ENCODE measurements at places on chromosomes 11 and 22.

- no peak for DNase-seq
These were observed 55.0 kb downstream of the ZNRF3 start for GRCh38 chr22:28938286-28938833.

- DNase-seq = no peak
These were observed 29.4 kb downstream of the SYT9 start for GRCh38 chr11:7281079-7281478.

- DNase-seq = no peak
These were observed 424.6 kb downstream of the BUD13 start for GRCh38 chr11:116348226-116348625.

- no peak for DNase-seq
These were observed 44.2 kb downstream of the FBXO7 start for GRCh38 chr22:32518848-32519247.

GRCh38 chr11:79273781-79274180, 167.0 kb downstream of the TENM4 start:
- DNase-seq = no peak

DNA sequence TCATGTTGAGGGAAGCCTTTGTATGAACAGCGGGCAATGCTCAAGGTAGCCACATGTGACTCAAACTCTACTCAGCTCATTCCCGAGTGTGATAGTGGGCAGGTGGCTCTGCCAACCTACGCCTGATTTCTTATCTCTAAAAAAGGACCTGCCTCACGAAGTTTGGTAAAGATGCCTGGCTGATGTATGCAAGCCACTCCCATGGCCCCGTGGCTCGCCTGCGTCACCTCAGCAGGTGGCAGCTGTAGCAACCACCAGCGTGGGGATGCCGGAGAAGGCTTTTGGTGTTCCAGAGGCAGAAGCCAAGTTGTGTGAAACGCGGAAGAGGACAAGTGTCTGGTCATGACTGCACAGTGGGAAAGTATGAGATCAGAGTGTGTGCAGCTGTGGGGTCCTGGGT, 5.4 kb downstream of the FADS2 start:
- no peak for DNase-seq

DNA sequence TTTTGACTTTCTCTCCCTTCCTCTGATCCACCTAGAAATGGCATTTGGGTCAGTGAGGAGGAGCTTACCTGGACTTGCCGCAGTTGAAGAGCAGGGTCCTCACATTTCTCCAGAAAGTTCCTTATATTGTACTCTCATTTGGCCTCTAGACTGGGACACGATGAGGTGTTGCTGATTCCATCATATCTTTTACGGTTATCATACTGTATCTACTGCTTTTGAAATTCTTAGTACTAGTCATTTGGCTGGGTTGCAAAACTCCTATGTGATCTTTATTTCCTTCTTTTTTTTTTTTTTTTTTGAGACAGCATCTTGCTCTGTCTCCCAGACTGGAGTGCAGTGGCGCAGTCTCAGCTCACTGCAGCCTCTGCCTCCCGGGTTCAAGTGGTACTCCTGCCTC, 58.7 kb upstream of the FAM181B start:
- no peak for DNase-seq

DNA sequence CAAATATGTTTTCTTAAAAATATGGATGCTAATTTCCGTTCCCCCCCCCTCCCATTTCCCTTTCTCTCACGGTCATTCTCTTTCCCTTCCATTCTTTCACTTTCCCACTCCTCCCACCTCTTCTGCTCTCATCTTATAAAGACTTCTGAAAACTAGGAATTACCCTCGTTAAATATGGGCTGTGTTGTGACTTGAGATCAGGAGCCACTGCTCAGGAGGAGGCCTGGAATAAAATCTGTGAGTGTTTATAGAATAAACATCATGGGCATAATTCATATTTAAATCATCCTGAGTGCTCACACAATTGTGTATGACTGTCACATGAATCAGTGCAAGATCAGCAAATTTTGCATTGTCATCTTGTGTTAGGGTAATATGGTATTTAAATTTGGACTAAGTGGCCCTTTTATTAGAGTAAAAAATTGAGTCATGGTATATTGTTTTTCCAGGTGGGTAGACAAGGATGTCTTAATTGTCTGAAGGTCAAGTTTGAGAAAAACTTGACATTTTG, 208.0 kb downstream of the DDX10 start:
- DNase-seq = no peak

DNA sequence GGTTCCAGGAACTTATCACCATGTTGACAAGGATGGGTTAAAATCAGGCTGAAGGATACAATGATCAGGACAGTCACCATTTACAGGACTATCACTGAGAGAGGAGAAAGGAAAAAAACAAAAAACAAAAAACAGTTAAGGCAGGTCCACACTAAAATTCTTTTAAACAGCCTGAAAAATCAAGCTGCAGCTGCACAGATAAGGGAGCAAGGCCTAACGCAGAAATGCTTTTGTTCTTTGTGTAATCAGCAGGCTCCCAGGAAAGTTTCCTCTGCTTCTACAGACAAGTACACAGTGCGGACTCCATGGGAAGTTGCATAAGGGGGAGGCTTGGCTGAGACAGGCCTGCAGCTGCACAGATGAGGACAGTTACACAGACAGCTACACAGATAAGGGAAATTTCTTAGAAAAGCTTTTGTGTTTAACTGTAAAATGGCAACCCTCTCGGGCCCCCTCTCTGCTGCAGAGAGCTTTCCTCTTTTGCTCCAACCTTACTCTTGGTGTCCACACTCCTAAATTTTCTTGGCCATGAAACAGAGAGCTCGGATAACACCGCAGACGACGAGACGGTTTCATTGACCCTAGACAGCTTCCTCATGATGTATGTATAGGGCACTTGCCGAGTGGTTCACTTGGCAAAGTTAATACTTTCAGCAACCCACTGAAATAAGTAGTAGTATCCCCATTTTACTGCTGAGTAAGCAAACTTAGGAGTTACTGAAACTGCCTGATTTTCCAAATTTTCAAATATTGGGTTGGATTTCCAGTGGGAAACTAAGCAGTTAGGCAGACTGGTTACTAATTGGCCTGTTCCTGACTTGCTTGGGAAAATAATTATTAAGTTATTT, 45.5 kb downstream of the PIWIL3 start:
- no peak for DNase-seq

DNA sequence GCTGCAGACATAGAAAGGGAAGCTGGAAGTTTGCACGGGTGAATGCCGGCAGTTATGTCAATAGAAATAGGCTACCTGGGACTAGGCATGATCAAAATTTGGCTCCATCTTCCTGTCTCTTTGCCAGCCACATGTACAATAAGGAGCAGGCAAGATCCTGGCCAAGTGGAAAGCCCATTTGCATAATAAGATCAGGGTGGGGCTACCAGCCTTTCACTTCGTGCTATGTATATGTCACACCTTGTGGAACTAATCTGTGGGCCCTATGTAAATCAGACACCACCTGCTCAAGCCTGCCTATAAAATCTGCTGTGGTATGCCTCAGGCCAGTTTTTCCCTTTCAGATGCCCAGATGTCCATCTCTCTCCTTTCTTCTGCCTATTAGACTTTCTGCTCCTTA, 79.3 kb upstream of the DRD2 start:
- DNase-seq = no peak

- DNase-seq = no peak
These were observed 935.4 kb upstream of the CHORDC1 start for GRCh38 chr11:91158297-91158696.

GRCh38 chr11:62390722-62391121, 28.1 kb upstream of the SCGB1A1 start:
- no peak for DNase-seq

DNA sequence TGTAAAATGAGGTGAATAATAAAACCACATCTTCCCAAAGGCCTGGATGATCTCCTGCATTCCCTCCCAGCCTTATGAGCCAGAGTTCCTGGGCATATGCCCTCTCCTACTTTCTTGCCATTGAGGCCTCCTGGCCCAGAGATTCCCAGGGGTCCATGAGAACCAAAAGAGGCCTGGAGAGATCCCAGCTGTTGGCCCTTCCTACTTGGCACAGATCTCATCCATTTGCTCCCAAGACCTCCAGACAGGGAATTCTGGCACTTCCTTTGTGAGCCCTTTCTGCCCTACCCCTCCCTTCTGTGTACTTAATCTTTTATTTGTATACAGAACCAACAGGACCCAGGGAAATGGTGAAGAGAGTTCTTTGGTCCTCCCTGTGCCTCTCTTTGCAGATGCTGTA, 21.4 kb downstream of the POU2F3 start:
- DNase-seq = no peak

DNA sequence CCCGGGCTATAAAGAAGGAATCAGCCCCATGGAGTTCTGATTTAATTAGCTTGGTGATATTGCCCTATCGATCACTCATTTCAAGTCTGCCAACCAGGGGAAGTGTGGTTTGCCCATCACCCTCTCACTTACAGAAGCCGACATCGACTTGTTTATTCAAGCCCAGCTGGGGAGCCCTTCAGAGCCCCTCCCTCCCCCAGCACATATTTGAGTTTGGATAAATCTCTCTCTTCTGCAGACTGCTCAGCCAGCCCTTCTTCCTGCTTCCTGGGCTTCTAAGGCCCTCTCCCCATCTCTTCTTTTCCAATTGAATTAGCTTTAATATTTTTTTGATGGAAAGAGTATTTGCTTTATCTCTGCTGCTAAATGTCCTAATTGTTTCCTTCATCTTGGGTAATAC, 299.0 kb downstream of the MIAT start:
- no peak for DNase-seq

DNA sequence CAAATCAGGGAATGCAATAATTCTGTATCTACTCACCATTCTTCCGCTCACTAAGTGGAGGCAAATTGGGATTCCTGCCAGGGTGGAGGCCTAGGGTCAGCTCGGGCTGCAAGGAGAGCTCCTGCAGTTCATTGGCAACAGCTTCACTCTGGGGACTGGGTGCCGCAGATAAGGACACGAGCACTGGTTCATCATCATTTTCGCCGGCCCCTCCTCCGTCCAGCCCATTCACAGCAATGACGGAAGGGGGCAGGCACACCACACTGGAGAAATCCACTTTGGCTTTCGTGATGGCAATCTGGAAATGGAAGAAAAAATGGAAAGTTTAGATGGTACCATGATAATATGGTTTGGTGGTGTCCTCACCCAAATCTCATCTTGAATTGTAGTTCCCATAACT, 84.4 kb downstream of the MRTFA start:
- no peak for DNase-seq

GRCh38 chr11:3959903-3960265, 104.4 kb downstream of the STIM1 start:
- no peak for DNase-seq

GRCh38 chr11:114315749-114316368, 19.7 kb downstream of the NNMT start:
- DNase-seq = no peak

- no peak for DNase-seq
These were observed 1620.9 kb downstream of the FAM181B start for GRCh38 chr11:81112718-81113117.

DNA sequence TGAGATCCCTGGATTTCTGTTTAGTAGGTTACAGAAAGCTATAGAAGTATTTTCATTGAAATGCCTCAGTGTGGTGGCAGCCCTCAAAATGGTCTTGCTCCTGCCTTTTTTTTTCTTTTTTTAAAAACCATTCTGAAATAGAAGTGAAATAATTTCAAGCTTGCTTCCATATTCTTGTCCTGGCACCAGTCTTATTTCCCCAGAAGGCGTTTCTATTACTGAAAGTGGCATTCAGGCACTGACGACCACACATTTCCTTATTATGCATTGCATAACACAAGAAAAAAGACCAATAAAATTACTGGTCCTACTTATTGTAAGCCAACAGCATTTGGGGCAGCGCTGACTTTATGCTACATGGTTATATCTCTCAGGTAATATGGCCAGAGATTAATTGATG, 24.5 kb upstream of the LRRC4C start:
- DNase-seq = no peak

DNA sequence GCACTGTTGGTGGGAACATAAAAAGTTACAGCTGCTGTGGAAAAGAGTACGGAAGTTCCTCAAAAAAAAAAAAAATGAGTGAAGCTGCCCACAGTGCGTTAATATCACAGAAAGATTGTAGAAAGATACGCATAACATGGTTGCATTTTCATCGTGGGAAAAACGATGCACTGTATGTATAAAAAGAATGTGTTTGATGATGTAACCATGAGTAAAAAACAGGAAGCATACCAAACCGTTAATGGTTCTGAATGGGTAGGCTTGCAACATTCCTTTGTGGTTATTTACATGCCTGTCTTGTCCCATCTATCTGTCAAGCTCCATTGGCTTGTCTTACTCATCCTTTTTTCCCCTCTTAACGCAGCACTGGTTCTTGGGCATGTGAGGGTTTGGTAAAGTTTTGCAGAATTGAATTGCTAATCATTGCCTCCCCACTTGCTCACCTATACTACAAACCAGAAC, 33.8 kb upstream of the DKK3 start:
- no peak for DNase-seq

DNA sequence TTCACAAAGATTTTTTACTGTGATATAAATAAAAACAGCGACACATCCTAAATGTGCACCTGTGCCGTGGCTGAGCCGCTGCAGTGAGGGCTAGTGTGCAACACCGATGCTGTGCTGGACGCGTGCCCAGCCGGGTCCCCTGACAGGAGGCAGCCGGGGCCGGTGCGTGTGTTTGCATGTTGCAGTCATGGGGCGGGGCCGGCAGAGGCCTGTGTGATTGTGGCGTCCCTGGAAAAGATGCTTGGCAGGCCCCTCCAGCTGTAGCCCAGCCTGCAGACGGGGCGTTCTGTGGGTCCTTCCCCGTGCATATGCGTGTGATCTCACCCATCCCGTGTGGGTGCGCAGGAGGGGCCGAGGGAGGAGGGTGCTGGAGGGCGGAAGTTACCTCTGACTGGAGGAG, 30.6 kb downstream of the MUC6 start:
- no peak for DNase-seq

DNA sequence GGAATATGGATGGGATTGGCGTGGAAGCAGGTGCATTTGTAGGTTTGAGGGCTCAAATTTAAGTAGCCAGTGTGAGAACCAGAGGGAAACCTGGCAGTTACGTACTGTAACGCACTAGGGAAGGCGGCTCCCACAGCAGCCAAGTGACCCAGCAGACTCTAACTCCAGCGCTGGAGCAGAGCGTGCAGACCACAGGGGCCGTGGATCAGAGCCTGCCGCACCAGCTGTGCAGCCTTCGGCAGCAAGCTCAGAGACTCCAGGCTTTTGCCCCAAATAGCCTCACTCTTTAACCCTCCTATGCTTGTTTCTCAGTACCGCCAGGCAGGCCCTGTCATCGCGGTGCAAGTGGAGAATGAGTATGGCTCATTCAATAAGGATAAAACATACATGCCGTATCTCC, 12.3 kb downstream of the GLB1L3 start:
- no peak for DNase-seq

- DNase-seq = no peak
These were observed 114.7 kb downstream of the BRD1 start for GRCh38 chr22:49713003-49713402.

- DNase-seq = no peak
These were observed 1.8 kb downstream of the LDHAL6A start for GRCh38 chr11:18457450-18457849.

Measured in activated T-cell treated with anti-CD3 and anti-CD28 coated beads for 48 hours (primary cell).